ENCODE measurements at places on chromosomes 7 and 10. TPM values are rescaled to one million over a fixed set of nuclear protein-coding genes. Genes with fewer than 3 reads are reported as not detected.

Gene CPA2
- not detected for total RNA-seq

Gene ITPRID1
- not detected for total RNA-seq

Gene TMEM196
- total RNA-seq, result not detected

DNA sequence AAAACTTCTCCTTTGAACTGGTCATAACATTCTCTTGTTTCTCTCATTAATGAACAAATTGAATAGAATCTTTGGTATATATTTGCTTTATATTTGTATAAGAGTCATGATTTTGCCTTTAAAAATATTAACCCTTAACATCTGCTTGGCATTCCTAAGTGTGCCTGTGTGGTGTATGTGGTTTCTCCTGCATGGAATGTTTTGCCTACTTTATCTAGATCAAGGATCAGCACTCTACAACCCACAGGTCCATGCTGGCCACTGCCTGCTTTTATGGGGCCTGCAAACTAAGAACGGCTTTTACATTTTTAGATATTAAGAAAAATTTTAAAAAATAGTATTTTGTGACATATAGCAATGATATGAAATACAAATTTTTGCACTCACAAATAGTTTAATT is 4.3 kb upstream of the LAMB4 start:
- DNase-seq, result no peak

DNA sequence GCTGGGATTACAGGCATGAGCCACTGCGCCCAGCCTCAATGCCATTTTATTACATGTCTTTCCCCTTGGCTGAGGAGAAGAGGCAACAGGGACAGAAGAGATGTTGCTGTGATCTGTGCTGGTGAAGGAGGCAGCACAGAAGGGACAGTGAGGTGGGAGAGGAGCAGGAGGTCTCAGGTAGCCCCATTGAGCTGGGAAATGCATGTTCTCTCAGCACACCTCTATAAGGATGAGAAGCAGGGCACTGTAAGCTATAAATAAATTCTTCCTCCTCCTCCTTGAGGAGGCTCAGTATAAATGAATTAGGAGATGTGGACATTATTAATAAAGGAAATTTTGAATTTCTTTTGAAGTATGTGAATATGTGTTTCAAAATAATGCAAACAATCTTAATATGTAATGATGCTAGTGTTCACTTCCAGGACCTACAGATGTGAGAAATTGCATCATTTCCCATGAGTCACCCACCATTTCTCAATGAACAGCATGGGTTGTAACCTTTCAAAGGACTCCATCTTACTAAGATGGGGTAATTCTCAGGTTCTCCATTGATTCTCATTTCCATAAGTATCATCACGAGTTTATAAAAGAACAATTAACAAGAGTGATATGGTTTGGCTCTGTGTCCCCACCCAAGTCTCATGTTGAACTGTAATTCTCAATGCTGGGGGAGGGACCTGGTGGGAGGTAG is 88.9 kb upstream of the ODAD2 start:
- no peak for DNase-seq

GRCh38 chr7:115654384-115655214 is 376.0 kb downstream of the TFEC start:
- no peak for DNase-seq

DNA sequence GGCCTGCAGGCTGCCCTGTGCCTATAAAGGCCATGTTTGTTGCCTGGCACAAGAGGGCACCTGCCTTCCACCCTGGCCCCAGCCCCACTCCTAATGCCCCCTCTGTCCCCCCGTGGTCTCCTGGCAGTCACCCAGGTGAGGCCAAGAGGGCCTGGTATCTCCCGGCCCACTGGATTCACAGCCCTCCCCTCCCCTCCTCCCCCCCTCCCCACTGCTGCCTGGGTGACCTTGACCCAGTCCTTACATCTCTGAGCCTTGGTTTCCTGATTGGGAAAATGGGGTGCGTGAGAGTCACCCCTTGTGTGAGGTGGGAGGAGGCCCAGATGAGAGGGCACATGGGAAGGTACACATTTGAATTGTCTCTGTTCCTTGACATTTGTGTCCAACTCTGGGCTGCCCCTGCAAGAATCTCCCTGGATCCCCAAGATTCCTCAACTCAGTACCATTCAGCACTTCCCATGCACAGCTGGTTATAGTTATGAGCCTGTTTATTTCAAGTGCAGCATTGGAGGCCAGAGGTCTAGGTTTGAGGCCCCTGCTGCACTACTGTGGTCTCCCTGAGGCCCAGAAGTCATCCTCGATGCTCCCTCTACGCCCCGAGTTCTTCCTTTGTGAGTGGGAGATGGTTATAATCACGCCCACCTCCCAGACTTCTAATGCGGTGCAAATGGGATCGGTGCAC is 58.9 kb downstream of the TMEM270 start:
- no peak for DNase-seq

- no peak for DNase-seq
Observed at GRCh38 chr10:121437596-121437995, 160.6 kb downstream of the FGFR2 start.

GRCh38 chr10:112295853-112296830 is 12.9 kb downstream of the TECTB start:
- DNase-seq, result no peak

GRCh38 chr10:124663766-124664360 is 80.3 kb downstream of the FAM53B start:
- no peak for DNase-seq

DNA sequence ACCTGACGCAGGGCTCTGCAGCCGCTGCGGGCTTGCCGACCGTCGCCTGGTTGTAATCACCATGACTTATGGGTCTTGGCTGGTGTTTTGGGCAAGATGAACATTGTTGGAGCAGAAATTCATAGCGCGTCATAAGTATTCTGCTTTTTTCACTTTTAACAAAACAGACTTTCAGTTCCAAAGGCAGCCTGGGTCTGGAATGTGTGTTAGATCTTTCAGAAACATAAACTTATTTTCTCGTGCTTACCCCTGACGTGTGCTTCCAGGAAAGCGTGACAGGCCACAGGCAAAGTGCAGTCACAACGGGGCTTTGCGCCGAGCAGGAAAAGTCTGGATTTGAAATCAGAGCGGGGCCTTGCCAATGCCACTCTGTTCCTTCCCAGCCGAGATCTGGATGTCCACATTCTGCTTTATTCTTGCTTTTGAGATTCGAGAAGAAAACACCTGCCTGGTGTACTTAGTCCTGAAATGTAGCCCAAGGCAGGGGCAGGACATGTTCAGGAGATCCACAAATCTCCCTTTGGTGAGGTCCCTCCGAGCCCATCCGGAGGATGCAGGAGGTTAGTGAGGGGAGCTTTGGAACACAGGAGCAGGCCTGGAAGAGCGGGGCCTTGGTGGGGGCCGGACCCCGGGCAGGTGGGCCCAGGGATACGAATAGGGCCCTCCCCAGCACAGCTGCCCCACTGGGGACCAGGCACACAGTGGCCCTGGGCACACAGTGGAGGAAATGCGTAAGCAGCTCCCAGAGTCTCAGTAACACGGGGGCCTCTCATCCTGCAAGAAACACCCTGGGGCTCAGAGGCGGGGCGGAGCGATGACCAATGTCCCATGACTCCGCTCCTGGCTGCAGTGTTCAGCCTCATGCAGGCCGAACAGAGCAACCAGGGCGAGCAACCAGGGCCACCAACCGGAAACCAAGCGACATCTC is 49.5 kb upstream of the EBF3 start:
- DNase-seq, result no peak

GRCh38 chr7:100396421-100396982 is 23.2 kb downstream of the PILRA start:
- DNase-seq, result no peak

- no peak for DNase-seq
Observed at GRCh38 chr10:78489034-78489433, 455.4 kb downstream of the RPS24 start.

DNA sequence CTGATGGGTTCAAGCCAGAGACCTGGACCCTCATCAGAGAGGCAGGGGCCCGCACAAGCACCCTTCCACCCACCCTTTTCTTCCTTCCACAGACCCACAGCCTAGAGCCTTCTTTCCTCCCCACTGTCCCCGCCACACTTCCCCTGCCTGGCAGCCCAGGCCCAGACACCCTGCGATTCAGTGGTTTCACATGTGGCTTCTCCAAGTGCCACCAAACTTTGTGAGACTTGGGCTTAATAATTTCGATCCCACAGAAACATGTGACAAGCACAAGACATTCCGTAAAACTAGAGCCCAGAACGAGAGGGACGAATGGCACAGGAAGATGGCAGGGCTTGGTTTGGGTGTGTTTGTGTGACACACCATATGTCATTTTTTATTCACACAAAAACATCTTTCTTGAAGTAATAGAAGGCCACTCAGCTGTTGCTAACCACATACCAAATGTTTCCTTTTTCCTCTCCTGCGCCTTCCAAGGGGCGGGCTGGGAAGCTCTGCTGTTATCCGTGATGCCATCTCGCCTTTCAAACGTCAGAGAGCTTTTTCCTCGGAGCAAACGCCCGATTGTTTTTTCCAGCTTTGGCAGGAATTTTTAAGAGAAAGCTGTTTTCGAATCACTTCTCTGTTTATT is 162.9 kb downstream of the GRK5 start:
- DNase-seq, result peak; percentile 78

DNA sequence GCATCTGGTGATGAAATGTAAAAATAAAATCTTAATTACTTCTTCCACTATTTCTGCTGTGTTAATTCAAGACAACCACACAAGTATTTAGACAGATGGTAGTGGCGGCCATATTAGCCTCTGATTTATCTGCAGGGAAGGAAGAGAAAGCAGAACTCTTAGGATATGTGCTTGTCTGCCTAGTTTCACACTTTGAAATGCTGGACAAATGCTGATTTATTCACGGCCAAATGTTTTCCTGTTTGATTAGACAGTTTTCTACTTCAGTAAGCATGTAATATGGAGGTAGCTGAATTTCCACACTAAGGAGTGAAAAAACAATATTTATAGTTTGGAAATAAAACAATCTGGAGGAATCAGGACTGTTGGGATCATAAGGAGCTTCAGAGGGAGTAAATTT is 158.1 kb downstream of the AGMO start:
- no peak for DNase-seq

GRCh38 chr7:33736521-33737221 is 168.7 kb upstream of the BMPER start:
- no peak for DNase-seq

DNA sequence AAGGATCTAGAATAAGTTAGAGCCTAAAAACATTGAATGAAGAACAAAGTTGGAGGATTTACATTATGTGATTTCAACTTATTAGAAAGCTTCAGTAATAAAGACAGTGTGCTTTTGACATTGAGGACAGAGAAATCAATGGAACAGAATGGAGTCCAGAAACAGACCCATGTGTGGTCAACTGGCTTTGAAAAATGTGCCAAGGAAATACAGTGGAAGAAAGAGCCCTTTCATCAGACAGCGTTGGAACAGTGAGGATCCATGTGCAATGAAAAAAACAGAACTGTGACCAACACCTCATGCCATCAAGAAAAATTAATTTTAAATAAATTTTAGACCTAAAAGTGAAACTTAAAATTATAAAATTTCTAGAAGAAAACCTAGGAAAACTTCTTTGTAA is 50.6 kb upstream of the LRRC18 start:
- no peak for DNase-seq

- no peak for DNase-seq
Observed at GRCh38 chr7:143408686-143409561, at the start of gene EPHA1. Gene EPHA1, minus strand, starts transcription at chr7:143408856. Its CDS starts 51 bp downstream, at chr7:143408805.

GRCh38 chr10:17006631-17007417 is 122.8 kb downstream of the CUBN start:
- no peak for DNase-seq

GRCh38 chr10:121459279-121459621 is 139.0 kb downstream of the FGFR2 start:
- DNase-seq, result no peak

- DNase-seq, result no peak
Observed at GRCh38 chr10:99681553-99681952, 22.2 kb downstream of the ENTPD7 start.

GRCh38 chr10:16425449-16425848 is 11.4 kb upstream of the PTER start:
- no peak for DNase-seq

- DNase-seq, result no peak
Observed at GRCh38 chr10:104349623-104350126, 4.0 kb upstream of the CFAP58 start.

DNA sequence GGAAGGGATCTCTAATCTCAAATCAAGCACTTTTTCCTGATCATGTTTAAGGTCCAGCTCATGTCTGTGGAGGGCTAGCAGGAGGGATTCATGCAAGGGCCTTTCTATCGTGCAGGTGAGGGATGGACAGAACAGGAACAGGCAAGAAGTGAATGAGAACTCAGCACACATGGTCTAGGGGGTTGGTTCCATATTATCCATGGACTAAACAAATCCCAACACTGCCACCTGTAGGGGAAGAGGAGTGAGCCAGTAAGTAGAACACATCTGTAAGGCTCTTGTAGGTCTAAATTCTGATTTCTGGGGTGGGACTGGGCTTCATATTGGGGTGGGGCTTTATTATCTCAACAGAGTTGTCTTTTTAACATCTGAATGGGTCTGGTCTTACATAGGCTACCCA is 138.0 kb upstream of the TARP start:
- DNase-seq, result no peak

DNA sequence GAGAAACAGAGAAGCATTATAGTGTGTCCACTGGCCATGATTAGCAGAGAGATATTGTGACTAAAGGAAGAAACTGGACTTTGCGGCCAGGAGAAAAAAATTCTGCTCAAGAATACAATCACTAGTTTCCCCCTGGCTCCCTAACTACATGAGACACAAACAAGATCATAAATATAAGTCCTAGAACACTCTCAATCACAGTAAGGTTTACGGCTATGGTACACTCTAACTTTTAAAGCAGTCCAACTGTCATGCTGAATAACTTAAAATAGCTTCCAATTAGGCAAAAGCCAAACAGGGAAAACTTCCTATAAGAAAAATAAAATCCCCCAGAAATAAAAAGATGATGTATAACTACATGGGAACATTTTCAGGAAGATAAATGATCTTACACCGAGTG is 132.1 kb downstream of the STRA8 start:
- DNase-seq, result no peak

DNA sequence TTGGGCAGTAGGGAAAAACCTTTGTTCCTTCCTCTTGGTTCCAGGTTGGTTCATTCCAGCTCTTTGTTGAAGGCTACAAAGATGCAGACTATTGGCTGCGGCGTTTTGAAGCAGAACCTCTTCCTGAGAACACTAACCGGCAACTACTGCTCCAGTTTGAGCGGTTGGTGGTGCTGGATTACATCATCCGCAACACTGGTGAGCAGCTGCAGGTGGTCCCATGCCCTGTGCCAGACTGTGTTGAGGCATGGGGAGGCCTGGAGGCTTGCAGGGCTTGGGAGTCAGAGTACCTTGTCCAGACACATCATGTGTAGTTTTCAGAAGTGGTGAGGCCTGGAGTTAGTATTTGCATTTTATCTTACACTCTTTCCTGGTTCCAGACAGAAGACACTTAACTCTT is 16.3 kb downstream of the PI4K2A start:
- no peak for DNase-seq

DNA sequence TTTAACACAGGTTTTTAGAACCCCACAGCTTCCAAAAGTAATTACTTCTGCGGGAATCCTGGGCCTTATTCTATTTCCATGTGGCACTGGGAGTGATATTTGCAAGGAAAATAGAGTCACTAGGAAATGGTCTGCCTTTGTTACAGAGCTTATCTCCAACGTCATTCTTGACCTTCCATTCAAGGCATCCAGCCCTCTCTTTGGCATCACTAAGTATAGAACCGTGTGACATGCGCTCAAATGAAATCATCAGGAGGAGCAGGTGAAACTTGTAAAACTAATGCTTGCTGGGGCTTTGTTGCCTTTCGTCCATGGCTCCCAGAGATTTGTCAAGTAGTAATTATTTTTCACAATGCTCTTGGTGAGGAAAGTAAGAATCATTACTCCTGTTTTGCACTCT is 73.4 kb downstream of the PAPSS2 start:
- no peak for DNase-seq
